ENCODE measurements at places on chromosomes 7 and 10. TPM values are rescaled to one million over a fixed set of nuclear protein-coding genes. Genes with fewer than 3 reads are reported as not detected.
A peak's percentile ranks its signal among the peaks of the same experiment; 100 is the strongest.

The AGR2 gene
- 378 TPM for total RNA-seq

The EVX1 gene
- total RNA-seq: not detected

The NPSR1 gene
- not detected for total RNA-seq

The STEAP4 gene
- total RNA-seq: 11.3 TPM

The OR2A7 gene
- 16.3 TPM for total RNA-seq

DNA sequence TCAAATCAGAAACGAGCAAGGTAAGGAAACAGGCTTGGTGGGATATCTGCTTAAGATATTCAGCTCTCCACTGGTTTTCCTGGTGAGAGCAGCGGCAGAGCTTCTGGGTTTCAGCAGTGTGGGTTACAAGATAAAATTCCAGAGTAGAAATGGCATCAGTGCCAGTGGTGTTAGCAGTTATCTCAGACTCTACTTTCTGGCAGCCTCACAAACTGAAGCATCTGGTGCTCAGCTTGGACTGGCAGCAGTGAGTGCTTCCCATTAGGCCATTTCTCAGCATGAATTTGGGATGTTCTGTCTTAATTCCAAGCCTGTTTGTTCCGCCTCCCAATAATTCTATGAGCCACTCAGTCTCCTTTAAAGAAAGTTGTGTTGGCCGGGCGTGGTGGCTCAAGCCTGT lies 6.9 kb upstream of the GSTO2 start:
- DNase-seq: no peak

- DNase-seq: no peak
These were observed 6.5 kb downstream of the CALU start for GRCh38 chr7:128745706-128746105.

- DNase-seq: peak; percentile 88
These were observed 982 bp downstream of the COBL start for GRCh38 chr7:51315393-51316261.

DNA sequence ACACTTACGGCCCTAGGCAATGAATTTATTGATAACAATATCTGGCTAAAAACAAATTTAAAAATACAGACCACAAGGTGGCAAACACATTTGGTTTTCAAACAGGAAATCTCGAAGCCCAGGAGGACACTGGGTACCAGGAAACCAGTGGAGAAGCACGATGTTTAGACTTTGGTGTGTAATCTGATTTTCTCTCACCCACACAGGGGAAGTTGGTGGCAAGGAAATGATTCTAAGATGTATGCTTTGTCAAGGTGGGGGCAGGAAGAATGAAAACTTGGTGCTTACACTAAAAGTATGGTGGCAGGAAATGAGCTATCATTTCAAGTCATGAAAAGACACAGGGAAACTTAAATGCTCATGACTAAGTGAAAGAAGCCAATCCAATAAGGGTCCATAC lies 113.2 kb upstream of the ANKRD1 start:
- no peak for DNase-seq
